Adrenal gland (tissue), 19 donors: ENCODE measurements at places on chromosomes 3 and 15. TPM values are rescaled to one million over a fixed set of nuclear protein-coding genes. Genes with fewer than 3 reads are reported as not detected.
A peak's percentile ranks its signal among the peaks of the same experiment; 100 is the strongest.

GRCh38 chr3:62529230-62529629 is 155.9 kb upstream of the FEZF2 start:
- peak; percentile 14 for DNase-seq
- H3K27ac ChIP-seq = no peak overlapping the region
- no peak overlapping the region for H3K4me3 ChIP-seq
- H3K27me3 ChIP-seq = no peaks in the 10 kb centered on the region

UTS2B gene
- total RNA-seq = 0.61 TPM

DNA sequence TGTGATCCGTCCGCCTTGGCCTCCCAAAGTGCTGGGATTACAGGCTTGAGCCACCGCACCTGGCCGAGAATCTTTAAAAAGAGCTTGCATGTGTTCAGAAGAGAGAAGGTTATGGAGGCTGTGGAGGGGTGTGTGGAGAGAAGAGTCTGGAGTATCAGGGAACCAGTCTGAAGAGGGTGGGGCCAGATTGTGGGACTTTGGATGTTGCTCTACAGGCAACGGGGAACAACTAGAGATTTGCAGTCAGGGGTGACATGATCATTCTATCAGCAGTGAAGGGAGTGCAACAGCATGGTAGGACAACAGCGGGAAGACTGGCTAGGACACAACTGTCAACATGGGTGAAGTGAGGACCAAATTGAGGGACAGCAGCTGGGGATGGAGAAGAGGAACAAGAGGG is 8.9 kb downstream of the SCAMP2 start:
- no peak for DNase-seq
- H3K27me3 ChIP-seq = no peaks in the 10 kb centered on the region
- peaks cover 52% of the 10 kb centered on the region for H3K4me1 ChIP-seq
- no peak overlapping the region for H3K4me3 ChIP-seq
- H3K36me3 ChIP-seq = peaks cover 5% of the 10 kb centered on the region
- no peak overlapping the region for H3K27ac ChIP-seq

DNA sequence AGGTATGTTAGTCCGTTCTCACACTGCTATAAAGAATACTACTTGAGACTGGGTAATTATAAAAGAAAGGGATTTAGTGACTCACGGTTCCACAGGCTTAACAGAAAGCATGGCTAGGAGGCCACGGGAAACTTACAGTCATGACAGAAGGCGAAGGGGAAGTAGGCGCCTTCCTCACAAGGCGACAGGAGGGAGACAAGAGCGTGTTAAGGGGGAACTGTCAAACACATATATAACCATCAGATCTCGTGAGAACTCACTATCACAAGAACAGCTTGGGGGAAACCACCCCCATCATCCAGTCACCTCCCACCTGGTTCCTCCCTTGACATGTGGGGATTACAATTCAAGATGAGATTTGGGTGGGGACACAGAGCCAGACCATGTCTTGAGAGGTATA is 30.4 kb downstream of the SPRED1 start:
- DNase-seq = no peak
- H3K4me3 ChIP-seq = no peak overlapping the region
- no peak overlapping the region for H3K27ac ChIP-seq
- H3K27me3 ChIP-seq = no peaks in the 10 kb centered on the region

CNBP gene
- 444 TPM for total RNA-seq

- no peak overlapping the region for H3K27ac ChIP-seq
- H3K36me3 ChIP-seq = no peaks in the 10 kb centered on the region
Measured at GRCh38 chr15:58201516-58201915, 63.3 kb downstream of the AQP9 start.

DNA sequence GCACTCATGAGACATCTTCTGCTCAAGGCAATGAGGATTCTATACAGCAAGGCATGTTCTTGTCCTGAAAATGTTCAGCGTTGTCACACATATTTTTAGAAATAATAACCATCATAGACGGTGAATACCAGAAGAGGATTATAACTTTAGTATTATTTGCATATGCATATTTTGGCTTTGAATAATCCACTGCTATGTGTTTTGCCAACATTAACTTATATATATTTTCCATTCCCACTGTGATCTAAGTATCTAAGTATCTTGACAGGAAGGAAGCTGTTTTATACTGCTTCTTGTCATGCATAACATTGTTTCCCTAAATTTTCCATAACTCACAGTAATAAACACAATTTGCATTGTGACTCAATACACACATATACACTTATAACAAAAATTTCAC is 509.5 kb downstream of the TBL1XR1 start:
- H3K27ac ChIP-seq = no peak overlapping the region
- H3K36me3 ChIP-seq = no peaks in the 10 kb centered on the region
- no peaks in the 10 kb centered on the region for H3K27me3 ChIP-seq
- H3K4me3 ChIP-seq = no peak overlapping the region

DNA sequence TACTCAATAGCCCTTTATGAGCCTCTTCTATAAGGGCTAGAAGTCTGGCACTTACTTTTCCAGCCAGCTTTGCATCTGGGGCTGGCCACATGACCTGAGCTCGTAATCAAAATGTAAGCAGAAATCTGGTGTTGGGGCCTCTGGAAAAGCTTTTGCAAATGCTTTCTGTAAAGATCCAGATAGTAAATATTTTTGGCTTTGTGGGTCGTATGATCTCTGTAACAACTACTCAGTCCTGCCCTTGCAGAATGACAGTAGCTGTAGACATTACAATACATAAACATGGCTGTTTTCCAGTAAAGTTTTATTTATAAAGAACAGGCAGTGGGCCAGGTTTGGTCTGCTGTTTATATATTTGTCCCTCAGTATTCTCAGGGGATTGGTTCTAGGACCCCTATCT is 46.2 kb upstream of the THRB start:
- H3K27ac ChIP-seq = no peak overlapping the region
- H3K27me3 ChIP-seq = no peaks in the 10 kb centered on the region
- H3K4me3 ChIP-seq = no peak overlapping the region
- H3K36me3 ChIP-seq = no peaks in the 10 kb centered on the region
